ENCODE measurements at places on chromosomes 5 and 9.

GRCh38 chr9:78654324-78654723 is 357.4 kb downstream of the PSAT1 start:
- DNase-seq = no peak

GRCh38 chr5:125526966-125527365 is 780.5 kb upstream of the ZNF608 start:
- DNase-seq = no peak

- no peak for DNase-seq
Measured at GRCh38 chr5:110104060-110104725, 414.5 kb downstream of the MAN2A1 start.

GRCh38 chr9:95048225-95049087 is 269.1 kb downstream of the FANCC start:
- peak; percentile 16 for DNase-seq

DNA sequence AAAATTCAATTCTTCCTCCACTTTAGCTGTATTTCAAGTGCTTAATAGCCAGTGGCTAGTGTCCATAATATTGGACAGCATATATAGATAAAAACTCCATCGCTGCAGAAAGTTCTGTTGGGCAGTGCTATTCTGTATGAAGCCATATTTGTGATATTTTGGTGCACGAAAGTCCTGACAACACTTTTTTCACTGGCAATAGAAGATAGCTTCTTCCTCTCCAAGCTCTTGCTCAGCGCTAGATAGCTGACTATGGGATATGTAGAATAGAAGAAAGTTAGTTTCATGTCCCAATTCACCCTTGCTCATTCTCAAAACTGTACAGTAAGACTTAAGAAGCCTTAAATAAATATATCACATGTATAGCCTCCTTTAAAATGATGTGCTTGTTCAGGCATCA is 269.9 kb downstream of the TLR4 start:
- DNase-seq = no peak

- DNase-seq = no peak
Measured at GRCh38 chr9:129073404-129073803, 7.5 kb upstream of the DOLPP1 start.

DNA sequence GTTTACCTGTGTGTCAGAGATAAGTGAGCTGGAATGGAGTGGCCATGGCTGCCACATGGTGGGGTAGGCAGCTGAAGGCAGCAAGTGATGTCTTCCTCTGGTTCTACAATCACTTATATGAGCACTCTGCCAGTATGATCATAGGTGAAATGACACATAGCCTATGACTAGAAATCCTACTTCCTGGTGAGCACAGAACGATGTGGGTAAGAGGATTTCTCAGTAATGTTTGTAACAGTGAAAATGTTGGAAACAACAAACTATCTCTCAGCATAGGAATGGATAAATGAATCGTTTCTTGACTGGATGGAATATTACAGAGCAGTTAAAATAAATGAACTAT is 187.0 kb upstream of the S1PR3 start:
- no peak for DNase-seq

- DNase-seq = no peak
Measured at GRCh38 chr5:176577312-176578176, 28.4 kb downstream of the CDHR2 start.

DNA sequence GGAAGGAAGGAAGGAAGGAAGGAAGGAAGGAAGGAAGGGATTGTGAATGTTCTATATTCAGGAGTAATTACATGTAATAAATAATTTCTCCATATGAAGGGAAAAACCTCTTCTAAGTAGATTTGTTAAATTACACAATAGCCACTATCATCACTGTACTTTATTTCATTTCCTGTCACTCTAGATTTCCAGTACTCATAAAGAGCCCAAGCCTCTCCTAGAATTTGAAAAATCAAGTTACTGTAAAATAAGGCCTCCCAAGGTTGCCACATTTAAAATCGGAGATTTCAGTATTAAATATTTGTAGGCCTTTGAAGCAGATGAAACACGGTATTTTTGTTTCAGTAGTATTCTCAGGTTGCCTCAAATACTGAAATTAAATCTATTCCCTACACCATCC is 499.0 kb downstream of the CDH10 start:
- no peak for DNase-seq

- DNase-seq = no peak
Measured at GRCh38 chr5:40052808-40053207, 626.9 kb upstream of the PTGER4 start.

GRCh38 chr5:151001436-151001835 is 19.0 kb upstream of the GPX3 start:
- DNase-seq = no peak

DNA sequence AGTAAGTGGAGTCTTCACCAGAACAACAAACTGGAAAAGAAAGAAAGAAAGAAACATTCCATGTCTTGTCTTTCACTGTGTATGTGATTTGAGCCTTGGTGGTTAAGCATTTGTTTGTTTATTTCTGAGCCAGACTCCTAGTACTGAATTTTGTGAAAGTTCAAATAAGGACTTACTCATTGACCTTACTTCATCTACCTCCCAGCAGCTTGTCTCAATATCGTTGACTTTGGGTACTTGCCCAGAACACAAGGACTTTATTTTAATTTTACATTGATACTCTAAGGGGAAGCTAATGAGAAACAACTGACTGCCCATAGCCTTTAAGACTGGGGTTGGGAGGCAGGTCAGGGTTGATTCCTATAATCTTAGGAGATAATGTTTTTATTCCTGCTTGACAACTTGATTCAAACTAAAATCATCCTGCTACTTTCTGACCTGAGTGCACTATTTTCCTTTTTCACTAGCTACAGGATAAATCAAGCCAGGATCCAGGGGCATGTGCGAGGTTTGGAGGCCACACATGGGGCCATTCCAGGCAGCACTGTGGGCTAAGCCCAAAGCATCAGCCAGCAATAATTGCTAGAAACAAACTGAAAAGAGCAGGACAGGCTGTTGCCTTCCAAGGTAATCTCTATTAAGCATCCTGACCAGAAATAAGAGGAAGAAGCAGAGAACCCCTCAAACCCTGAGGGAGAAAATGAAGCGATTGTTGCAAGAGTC is 138.9 kb upstream of the RUSC2 start:
- DNase-seq = no peak

GRCh38 chr5:124706729-124707361 is 39.6 kb downstream of the ZNF608 start:
- no peak for DNase-seq

DNA sequence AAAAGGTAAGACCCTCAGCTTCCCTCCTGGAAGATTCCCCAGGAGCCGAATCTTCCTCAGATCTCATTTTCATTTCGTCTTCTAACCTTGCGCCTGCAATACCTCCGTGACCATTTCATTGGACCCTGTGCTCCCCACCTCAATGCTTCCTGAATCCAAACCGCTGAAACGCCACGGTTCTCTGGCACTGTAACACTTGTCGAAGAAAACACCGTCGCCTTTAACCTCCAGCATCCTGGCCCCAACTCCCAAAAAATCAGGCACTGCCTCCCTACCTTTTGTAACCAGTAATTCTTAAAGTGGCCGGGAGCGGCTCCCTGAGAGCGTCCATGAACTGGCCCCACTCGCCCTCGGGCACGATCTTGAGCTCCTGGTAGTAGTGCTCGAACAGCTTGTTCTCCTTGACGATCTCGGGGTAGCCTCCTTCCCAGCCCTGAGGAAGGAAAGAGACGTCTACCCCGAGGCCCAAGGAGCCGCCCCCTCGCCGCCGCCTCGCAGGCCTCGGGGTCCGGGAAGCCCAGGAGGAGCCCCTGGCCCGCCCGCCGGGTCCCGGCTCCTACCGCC is 438 bp downstream of the NSUN2 start:
- DNase-seq = no peak

DNA sequence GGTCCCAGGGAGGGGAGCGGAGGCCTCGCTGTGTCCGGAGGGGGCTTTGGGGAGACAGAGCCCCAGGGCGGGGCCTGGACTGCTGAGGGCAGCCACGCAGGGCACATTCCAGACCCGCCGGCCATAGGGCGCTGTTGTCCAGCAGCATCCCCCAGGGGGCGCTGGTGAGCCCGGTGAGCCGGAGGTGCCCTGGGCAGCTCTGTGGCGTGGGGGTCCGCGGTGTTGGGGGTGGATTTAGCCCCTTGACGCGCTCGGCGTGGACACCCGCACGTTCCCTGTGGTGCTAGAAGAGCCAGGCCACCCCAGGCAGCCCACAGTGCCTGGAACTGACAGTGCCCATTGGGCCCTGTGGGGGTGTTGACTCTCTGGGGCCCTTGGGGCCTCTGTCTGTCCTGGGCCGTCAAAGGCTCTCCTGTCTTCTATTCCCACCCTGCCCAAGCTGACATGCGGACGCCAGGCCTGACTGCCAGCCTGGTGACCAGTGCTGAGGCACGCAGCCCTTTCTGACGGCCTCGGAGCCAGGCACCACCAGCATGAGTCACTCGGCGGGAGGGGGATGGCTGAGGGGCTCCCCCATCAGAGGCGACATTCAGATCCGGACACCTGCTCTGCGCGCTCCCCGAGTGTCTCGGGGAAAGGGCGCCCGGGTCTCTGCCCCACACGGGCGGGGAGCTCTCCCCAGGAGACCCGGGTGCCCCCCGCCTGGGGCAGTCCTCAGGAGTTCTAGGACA is 23.9 kb downstream of the TPPP start:
- no peak for DNase-seq

DNA sequence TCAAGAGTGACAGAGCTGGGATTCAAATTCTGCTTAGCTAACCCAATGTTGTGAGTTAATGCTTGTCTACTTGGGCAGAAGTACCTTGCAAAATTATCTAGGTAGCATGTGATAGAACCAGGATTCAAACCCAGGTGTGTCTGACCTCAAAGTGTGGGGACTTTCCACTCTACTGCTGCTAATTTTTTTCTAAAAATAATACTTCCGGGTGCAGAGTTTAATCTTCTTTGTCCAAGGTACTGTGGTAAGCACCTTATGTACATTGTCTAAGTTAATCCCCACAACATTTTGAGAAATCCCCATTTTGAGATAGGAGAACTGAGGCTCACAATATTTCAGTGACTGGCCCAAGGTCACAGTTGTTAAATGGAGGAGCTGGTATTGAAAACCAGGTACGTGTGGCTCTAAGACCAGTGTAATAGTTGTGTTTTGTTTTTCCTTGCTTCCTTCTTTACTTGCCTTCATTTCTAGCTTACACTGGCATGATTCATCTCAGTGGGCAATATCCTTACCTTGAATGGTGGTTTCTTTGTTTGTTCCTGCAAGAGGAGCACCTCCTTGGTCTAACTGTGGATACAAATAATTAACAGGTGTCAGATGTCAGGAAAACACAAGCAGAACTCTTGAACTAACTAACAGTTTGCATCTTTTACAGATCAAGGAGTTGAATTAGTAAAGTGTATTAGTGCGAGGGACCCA is 7.5 kb downstream of the ALDOB start:
- no peak for DNase-seq

GRCh38 chr5:109316634-109317033 is 93.1 kb downstream of the PJA2 start:
- no peak for DNase-seq

GRCh38 chr9:30628915-30629567 is 1755.4 kb upstream of the ACO1 start:
- no peak for DNase-seq

DNA sequence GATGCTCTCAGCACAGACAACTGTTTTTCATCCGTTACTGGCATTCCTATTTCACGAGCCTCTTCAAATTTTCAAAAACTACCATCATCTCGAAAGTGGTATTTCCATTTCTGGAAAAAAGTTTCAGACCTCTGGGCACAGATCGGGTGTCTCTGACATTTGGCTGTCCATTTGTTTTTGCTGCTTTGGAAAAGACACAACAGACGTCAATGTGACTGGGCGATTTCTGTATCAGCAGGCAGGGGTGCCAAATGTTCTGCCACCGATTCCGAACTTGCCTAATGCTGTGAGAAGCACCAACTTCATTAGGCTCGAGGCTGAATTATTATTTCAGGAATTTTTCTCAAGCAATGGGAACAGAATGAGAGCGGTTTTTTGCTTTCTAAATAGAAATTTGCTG is 105.6 kb downstream of the ARSB start:
- no peak for DNase-seq

- DNase-seq = no peak
Measured at GRCh38 chr5:145483212-145483611, 351.9 kb downstream of the PRELID2 start.

GRCh38 chr9:77170991-77171699 is 6.2 kb upstream of the VPS13A start:
- DNase-seq = no peak

DNA sequence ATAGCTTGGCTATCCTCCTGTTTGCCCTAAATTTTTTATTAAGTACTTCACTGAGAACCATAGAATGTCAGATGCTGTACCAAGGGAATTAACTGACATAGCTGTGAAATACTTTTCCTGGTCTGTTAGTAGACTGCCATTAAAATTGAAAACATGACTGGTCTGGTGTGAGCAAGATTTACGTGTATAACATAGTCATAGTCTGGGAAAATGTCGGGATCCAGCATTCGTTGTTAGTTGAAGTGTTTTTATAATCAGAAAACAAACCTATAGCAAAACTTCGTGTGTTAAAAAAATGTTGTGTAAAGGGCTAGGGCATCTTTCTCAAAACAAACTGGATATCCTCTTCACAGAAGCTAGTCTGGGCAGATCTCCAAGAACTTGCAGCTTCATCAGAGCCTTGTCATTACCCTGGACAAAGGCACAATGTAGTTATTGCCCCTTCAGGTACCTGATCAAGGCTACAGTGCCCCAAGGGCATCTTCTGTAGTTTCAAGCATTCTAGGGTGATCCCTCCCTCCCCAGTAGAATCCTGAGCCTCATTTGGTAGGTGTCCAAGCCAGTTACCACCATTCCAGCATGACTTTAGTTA is 454.2 kb upstream of the SGCD start:
- DNase-seq = no peak

DNA sequence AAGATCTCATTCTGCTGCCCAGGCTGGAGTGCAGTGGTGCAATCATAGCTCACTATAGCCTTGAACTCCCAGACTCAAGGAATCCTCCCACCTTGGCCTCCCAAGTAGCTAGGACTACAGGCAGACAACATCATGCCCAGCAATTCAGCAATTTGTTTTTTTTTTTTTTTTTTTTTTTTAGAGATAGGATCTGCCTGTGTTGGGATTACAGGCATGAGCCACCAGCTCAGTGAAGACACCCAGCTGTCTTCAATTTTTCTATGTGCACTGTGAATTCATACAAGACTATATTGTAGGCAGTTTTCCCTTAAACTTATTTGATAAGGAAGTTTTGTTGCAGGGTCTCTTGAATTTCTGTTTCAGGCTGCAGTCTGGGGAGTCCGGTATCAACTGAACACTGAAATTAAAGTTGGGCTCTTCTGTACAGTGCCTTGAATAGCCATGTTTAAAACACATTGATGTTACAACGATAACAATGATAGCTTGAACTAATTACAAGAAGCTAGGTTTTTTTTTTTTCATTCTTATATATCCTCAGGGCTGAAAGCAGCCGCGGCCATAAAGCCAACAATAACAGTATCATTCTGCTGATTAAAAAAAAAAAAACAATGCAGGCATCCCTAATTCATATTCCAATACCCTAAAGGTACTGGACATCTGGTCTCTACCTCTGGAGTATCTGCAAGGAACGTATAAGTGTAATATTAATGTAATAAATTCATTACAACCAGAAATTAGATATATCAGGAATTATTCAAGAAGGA is 63.5 kb downstream of the MPDZ start:
- DNase-seq = no peak

DNA sequence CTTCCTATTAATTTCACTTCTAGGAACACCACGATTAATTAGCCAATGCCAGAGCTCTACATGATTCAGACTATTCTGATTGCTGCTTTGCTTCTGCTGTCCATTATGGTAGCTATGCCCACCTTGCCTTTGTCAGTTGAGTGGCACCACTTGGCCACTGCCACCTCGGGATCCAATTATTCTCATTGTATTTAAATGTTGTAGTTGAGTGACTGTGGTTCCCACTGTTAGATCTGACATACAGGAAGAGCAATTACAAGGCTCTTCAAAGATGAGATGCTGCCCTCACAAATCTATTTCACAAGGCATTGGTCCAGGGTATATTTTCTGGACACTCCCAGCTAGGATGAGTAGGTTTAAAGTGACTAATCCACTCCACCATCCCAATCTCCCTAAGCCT is 864.5 kb upstream of the EDIL3 start:
- no peak for DNase-seq
